GM03348 (cell line): ENCODE measurements at places on chromosomes 5 and 9.

GRCh38 chr5:108797986-108798385 lies 50.3 kb downstream of the FER start:
- DNase-seq, result no peak

- DNase-seq, result peak; percentile 57
Measured at GRCh38 chr9:134163371-134164196, 780 bp downstream of the RNU6ATAC start.

- DNase-seq, result peak; percentile 50
Measured at GRCh38 chr5:159049844-159050315, 49.8 kb downstream of the EBF1 start.

GRCh38 chr5:10729320-10730042 lies 31.6 kb downstream of the DAP start:
- DNase-seq, result no peak

- DNase-seq, result no peak
Measured at GRCh38 chr9:135135171-135135928, 47.9 kb downstream of the OLFM1 start.

DNA sequence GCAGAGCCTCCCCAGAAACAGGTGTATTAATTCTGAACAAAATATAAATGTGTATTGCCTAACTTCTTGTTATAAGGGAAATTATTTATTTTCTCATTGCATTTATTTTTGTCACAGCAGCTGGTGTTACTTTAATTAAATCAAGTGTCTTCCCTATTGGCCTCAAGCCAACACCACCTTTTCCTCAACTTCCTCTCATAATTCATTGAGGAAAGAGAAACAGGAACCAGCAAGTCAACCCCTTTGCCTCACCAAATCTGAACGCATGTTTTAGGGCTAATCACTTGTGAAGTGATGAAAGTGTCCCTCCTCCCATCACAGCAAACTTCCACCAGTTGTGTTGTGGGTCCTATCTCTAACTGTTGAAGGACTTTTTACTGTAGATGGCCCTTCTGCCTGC lies 73.1 kb downstream of the DIRAS2 start:
- no peak for DNase-seq
